ENCODE measurements at places on chromosomes 5 and 9.

DNA sequence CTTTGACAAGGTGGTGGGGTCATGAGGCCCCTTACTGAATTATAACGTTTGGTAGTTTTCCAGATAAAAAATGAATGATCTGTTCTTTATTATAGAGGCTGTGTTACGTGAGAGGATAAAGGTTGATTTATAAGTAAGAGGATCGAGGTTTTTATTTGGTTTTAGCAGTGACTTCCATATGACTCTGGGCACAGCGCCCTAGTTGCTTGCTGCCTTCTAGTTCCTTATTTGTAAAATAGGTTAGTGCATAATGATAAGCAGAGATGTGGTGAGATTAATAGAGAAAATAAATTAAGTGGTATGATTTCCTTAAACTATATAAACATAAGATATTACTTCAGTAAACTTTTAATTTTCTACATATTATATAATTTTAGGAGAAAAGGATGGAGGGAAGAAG, 29.8 kb downstream of the MRRF start:
- ATAC-seq, result no peak

GRCh38 chr9:127860779-127861178, 6.3 kb upstream of the ENG start:
- ATAC-seq, result no peak

GRCh38 chr9:37936965-37937364, 33.0 kb upstream of the SLC25A51 start:
- peak; percentile 56 for ATAC-seq

GRCh38 chr9:33133186-33133585, 34.0 kb downstream of the B4GALT1 start:
- peak; percentile 31 for ATAC-seq

DNA sequence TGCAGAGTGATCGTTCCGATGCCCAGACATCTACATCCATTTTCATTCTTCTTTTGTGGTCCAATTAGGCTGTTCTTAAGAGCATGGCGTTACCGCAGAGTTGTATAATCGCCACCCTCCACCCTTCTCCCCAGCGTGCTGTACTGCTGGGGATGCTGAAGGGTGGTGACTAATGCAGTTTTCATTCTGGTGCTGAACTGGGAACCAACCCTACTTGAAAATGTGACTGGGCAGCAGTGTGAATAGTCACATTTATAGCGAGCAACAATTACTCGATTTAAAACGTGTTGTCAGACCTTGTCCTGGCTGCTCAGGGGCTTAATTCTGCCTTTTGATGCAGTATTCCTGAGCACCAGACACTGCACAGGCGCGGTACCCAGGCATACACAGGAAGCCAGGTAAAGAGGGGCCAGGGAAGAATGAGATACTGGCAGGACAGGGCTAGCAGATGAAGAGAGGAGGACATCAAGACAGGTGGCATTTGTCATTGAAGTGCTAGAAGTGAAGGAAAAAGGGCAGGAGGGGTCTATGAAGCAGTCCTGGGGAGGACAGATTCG, 719 bp upstream of the ISCA1 start:
- ATAC-seq, result peak; percentile 72

DNA sequence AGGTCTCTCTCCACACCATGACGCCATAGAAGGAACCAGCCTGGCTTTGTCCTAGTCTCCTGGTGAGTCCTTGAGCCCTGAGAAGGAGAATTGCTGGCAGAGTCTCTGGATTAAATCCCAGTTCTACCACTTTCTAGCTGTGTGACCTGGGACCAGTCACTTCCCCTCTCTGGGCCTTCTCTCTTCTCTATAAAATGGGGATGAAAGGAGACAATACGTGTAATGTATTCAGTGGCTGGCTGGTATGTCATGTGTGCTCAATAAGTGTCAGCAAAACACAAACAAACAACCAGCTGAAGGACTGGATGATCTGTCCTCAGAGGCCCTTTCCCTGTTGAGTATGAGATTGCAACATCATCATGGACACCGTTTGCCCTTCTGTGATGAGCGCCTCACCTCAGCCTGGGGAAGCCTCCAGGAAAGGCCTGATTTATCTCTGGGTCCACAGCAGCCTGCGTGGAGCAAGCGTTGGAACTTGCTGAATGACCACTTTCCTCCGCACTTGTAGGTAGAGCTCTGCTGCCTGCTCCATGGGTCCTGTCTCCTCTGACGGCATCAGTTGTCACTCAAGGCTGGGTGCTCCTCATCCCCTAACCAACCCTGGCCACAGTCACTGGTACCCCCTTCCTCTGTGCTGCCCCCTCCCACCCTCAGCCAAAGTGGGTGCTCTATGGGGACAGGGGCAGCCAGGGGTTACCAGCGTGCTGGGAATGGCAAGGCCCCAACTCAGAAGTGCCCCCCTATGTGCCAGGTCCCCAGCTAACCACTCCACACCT, 3.6 kb upstream of the NR5A1 start:
- no peak for ATAC-seq

DNA sequence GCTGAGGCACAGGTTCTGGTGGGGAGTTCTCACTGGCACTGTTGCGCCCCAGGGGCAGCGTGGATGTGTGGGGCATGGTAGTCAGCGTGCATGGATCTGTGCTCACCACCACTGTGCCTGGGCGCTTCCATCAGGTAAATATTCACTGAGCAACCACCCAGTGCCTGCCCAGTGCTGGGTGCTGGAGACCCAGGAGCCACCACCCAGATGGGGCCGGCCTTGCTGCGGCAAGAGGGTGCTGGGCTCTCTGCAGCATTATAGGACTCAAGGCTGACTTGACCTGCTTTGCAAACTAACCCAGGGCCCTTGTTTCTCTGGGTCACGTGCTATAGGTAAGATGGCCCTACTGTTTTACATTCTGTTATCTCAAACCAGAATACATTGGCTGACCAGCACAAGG, 60.5 kb downstream of the DAP start:
- no peak for ATAC-seq

GRCh38 chr9:122338994-122339393, 31.8 kb upstream of the PTGS1 start:
- no peak for ATAC-seq

- peak; percentile 48 for ATAC-seq
These were observed 1.1 kb upstream of the NOTCH1 start for GRCh38 chr9:136546697-136547501.

- ATAC-seq, result no peak
These were observed 180.5 kb downstream of the RFK start for GRCh38 chr9:76213751-76214150.

DNA sequence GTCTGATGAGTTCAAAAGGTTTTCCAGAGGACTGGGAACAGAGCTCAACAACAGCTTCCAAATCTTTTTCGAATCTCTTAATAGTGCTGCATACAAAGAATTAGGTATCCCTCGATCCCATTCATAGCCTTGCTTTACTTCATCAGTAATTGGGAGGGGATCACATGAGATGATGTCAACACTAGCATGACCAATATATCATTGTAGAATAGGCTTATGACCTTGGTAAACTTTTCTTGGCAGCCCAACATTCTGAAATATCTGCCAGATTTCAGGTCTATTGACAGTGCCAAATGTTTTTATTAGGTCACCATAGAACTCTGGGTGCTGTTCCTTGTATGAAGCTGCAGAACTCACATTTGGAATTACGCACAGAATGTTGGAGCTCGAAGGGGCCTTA, 228.9 kb downstream of the FGF10 start:
- no peak for ATAC-seq

GRCh38 chr9:109162677-109163076, 4.4 kb downstream of the FRRS1L start:
- ATAC-seq, result no peak

- ATAC-seq, result no peak
These were observed 423.7 kb downstream of the ANXA1 start for GRCh38 chr9:73575101-73576060.

- ATAC-seq, result no peak
These were observed 110.1 kb upstream of the MAP3K1 start for GRCh38 chr5:56705217-56705616.

- peak; percentile 25 for ATAC-seq
These were observed 41.8 kb downstream of the CAMSAP1 start for GRCh38 chr9:135865531-135865930.

- ATAC-seq, result no peak
These were observed 92.8 kb downstream of the GABRG2 start for GRCh38 chr5:162160401-162160800.
